ENCODE measurements at places on chromosomes 3 and 15. TPM values are rescaled to one million over a fixed set of nuclear protein-coding genes. Genes with fewer than 3 reads are reported as not detected.
A peak's percentile ranks its signal among the peaks of the same experiment; 100 is the strongest.

TLR9 gene
- total RNA-seq: 0.41 TPM

UROC1 gene
- 0.07 TPM for total RNA-seq

DNA sequence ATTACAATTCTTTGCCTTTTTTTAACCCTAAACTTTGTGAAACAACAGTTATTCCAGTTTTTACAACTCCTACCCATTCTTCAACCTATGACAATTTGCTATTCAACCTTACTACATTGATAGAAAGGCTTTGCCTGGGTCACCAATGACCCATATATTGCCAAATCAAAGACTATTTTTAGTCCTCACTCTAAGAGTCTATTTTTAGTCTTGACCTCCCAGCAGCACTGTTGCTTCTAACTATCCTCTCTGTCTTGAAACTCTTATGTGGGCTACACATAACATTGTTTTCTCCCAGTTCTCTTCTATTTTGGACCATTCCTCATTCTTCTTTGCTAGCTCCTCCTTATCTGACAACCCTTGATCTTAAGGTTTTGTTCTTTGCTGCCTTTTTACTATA lies 71.4 kb downstream of the C3orf80 start:
- H3K36me3 ChIP-seq: no peaks in the 10 kb centered on the region
- no peaks in the 10 kb centered on the region for H3K27me3 ChIP-seq

DNA sequence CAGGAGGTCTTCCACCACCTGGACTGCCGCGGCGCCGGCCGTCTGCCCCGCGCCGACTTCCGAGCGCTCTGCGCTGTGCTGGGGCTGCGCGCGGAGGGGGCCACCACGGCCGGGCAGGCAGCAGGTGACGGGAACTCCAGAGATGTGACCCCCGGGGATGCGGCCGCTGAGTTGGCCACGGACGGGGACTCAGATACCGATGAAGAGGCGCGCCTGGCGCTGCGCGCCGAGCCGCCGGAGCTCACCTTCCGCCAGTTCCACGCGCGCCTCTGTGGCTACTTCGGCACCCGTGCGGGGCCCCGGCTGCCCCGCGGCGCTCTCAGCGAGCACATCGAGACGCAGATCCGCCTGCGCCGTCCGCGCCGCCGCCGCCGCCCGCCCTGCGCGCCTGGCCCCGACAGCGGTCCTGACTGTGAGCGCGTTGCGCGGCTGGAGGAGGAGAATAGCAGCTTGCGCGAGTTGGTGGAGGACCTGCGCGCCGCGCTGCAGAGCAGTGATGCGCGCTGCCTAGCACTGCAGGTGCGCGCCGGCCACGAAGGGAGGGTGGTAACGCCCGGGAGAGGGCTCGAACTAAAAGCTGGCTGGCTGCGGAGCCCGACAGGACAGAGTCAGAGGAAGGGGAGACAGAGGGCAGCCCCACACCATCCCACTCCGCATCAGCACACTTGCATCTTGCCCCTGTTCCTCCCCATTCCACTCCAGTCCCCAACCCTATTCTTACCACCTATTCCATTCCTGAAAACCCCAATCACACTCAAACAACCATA lies 885 bp downstream of the EFCC1 start:
- DNase-seq: no peak
- H3K4me1 ChIP-seq: peaks cover 22% of the 10 kb centered on the region
- peaks cover 38% of the 10 kb centered on the region for H3K27me3 ChIP-seq
- H3K27ac ChIP-seq: peak overlapping the region; percentile 80
- H3K36me3 ChIP-seq: no peaks in the 10 kb centered on the region

GRCh38 chr15:57751177-57751800 lies 44.8 kb downstream of the POLR2M start:
- no peak overlapping the region for H3K4me3 ChIP-seq
- no peaks in the 10 kb centered on the region for H3K27me3 ChIP-seq
- H3K36me3 ChIP-seq: no peaks in the 10 kb centered on the region
- DNase-seq: no peak

- no peak overlapping the region for H3K27ac ChIP-seq
- DNase-seq: no peak
- peaks cover 12% of the 10 kb centered on the region for H3K4me1 ChIP-seq
- H3K27me3 ChIP-seq: no peaks in the 10 kb centered on the region
- H3K4me3 ChIP-seq: no peak overlapping the region
Observed at GRCh38 chr3:162367429-162368260, 871.0 kb downstream of the OTOL1 start.

DNA sequence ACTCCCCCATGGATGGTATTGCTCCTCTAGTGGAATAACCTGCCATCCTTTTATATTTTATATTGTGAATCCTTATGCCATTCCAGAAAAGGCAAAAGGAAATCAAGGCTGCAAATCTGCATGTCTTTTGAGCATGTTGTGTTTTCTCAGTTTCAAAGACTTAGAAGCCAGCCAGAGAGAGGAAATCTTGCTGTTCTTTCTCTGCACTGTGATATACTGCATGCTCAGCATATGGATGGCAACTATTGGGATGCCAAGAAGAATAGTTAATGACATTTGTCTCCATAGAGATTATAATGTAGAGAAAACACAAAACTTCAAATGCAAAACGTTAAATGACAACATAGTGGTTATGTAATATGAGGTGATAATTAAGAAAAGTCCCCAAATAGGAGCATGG lies 106.0 kb upstream of the NUDT16 start:
- no peak overlapping the region for H3K4me3 ChIP-seq
- no peaks in the 10 kb centered on the region for H3K4me1 ChIP-seq
- H3K36me3 ChIP-seq: no peaks in the 10 kb centered on the region

- DNase-seq: no peak
- no peak overlapping the region for H3K4me3 ChIP-seq
- H3K4me1 ChIP-seq: peaks cover 59% of the 10 kb centered on the region
- no peaks in the 10 kb centered on the region for H3K27me3 ChIP-seq
Observed at GRCh38 chr3:42045708-42046243, 45.4 kb upstream of the TRAK1 start.

DNA sequence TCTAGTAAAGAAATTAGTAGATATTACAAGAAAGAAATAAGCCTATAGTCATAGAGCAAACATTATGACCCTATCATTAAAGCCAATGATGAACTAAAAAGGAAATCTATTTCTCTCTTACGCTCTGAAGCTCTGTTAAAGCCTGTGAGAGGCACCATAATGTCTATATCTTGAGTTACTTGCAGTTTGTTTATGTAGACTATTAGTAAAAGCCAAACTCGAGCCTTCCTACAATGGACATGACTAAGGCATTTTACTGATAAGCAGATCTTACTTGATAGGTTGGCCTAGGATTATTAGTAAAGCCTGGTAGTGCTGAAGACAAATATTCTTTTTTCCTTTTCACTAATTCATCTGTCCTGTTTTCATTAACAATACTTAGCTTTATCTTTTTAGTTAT lies 32.7 kb downstream of the LRRC3B start:
- H3K27ac ChIP-seq: no peak overlapping the region
- peaks cover 20% of the 10 kb centered on the region for H3K4me1 ChIP-seq
- H3K36me3 ChIP-seq: no peaks in the 10 kb centered on the region

- no peaks in the 10 kb centered on the region for H3K4me1 ChIP-seq
- H3K27ac ChIP-seq: no peak overlapping the region
- no peak for DNase-seq
- no peaks in the 10 kb centered on the region for H3K27me3 ChIP-seq
- no peaks in the 10 kb centered on the region for H3K36me3 ChIP-seq
Observed at GRCh38 chr3:152978152-152978551, 143.2 kb downstream of the P2RY1 start.

GRCh38 chr3:47877290-47877689 lies 74.4 kb downstream of the DHX30 start:
- peak overlapping the region; percentile 56 for H3K27ac ChIP-seq
- H3K4me1 ChIP-seq: no peaks in the 10 kb centered on the region
- H3K36me3 ChIP-seq: peaks cover 71% of the 10 kb centered on the region
- DNase-seq: no peak
- H3K4me3 ChIP-seq: no peak overlapping the region
- no peaks in the 10 kb centered on the region for H3K27me3 ChIP-seq

DNA sequence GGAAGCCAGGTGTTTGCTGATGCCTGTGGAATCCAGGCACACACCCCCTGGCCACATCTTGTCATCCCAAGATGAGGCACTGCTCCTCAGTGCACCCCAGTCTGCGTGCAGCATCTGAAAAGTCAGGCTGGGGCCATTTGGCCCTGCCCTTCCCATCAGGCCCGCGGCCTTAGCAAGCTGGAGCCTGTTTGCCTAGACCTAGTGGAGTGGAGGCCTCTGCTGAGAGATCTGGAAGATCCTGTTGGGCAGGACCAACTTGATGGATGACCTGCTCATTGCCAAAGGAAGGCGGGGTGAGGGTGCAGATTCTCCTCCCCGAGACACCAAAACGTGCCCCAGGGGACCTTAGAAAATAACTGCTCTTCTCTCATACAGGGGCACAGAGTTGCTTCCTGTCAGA lies 220.2 kb downstream of the SHQ1 start:
- H3K4me1 ChIP-seq: no peaks in the 10 kb centered on the region
- H3K27ac ChIP-seq: no peak overlapping the region
- no peak overlapping the region for H3K4me3 ChIP-seq
- no peaks in the 10 kb centered on the region for H3K27me3 ChIP-seq

GRCh38 chr15:50593761-50594160 lies 47.3 kb upstream of the USP50 start:
- no peak overlapping the region for H3K27ac ChIP-seq
- DNase-seq: no peak
- H3K27me3 ChIP-seq: no peaks in the 10 kb centered on the region
- H3K4me3 ChIP-seq: no peak overlapping the region
- peaks cover 3% of the 10 kb centered on the region for H3K36me3 ChIP-seq

GRCh38 chr15:58484791-58485600 lies 53.2 kb downstream of the LIPC start:
- H3K27me3 ChIP-seq: no peaks in the 10 kb centered on the region
- H3K27ac ChIP-seq: no peak overlapping the region
- no peaks in the 10 kb centered on the region for H3K4me1 ChIP-seq
- H3K36me3 ChIP-seq: no peaks in the 10 kb centered on the region
- no peak for DNase-seq
